ENCODE measurements at places on chromosomes 1 and 21.

GRCh38 chr1:30249446-30250337 lies 473.7 kb downstream of the MATN1 start:
- DNase-seq = no peak

- DNase-seq = no peak
Measured at GRCh38 chr1:168786476-168787330, 57.7 kb upstream of the DPT start.

DNA sequence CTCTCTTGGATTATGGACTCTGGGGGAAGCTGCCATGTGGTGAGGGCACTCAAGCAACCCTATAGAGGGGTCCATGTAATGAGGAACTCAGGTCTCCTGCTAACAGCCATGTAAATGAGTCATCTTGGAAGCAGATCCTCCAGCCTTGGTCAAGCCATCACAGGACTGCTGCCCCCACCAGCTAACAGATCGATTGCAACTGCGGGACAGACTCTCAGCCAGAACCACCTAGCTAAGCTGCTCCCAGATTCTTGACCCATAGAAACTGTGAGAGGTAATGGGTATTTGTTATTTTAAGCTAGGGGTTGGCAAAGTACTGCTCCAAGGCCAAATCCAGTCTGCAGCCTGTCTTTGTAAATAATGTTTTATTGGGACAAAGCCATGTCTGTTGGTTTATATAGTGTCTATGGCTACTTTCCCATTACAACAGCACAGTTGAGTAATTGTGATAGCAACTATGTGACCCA lies 27.6 kb upstream of the MAP3K7CL start:
- DNase-seq = no peak

DNA sequence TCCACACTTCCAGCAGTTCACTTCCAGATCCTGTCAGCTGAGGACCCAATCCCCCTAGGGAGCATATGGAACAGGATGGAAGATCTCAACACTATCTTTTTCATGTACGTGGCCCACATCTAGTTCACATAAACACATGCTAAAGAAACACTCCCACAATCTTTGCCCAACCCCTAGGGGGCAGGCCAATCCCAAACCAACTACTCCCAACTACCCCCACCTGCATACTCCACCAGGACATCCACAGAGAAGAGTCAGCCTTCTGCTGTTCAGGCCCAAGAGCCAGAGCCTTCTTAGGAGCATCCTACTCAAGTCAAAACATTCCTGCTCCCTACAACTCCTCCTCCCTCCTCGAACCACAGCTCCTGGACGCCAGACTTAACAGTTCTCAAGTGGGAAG lies 5.6 kb upstream of the SLC5A9 start:
- DNase-seq = no peak

GRCh38 chr1:230196077-230196476 lies 129.0 kb downstream of the GALNT2 start:
- DNase-seq = no peak

- no peak for DNase-seq
Measured at GRCh38 chr1:197814306-197814705, 39.0 kb upstream of the DENND1B start.

- no peak for DNase-seq
Measured at GRCh38 chr1:21865943-21866706, 54.1 kb downstream of the LDLRAD2 start.

GRCh38 chr1:214473387-214473786 lies 78.0 kb downstream of the PTPN14 start:
- DNase-seq = no peak

DNA sequence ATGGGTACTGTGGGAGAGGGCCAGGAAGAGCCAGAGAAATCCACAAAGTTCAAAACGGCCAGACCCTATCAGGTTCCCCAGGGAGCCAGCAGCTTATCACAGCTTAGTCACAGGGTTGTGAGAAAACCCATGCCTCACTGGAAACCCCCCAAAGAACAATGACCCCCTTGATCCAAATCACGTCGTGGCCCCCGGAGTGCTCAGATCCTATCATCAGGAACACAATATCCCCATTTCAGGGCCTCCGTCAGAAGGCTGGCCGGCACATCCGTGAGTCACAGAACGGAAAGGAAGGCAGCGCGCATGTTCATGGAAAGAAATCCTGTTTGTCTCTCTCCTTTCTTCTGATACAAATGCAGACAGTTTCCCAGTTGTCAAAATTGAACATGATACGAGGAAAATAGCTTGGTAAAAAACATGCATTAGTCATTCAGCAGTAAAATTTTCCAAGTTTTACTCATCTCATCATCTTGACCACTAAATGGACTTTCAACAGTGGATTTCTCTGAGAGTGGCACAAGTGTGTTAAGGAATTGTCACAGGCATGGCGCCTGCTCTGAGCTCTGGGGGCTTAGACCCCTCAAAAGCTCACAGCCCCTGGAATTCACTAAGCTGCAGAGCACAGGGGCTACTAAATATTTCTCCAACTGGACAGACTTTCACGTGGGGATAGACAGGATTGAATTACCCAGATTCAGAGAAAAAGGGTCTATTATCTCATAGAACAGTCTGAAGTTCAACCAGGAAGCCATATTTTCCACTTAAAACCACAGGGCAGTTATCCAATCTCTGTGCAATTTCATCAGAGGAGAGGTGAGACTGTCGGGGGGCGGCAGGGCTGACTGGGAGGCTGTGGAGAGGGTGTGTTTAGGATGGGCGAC lies 124.8 kb downstream of the RIPK4 start:
- DNase-seq = no peak

- no peak for DNase-seq
Measured at GRCh38 chr1:212916481-212917133, 33.7 kb upstream of the VASH2 start.

DNA sequence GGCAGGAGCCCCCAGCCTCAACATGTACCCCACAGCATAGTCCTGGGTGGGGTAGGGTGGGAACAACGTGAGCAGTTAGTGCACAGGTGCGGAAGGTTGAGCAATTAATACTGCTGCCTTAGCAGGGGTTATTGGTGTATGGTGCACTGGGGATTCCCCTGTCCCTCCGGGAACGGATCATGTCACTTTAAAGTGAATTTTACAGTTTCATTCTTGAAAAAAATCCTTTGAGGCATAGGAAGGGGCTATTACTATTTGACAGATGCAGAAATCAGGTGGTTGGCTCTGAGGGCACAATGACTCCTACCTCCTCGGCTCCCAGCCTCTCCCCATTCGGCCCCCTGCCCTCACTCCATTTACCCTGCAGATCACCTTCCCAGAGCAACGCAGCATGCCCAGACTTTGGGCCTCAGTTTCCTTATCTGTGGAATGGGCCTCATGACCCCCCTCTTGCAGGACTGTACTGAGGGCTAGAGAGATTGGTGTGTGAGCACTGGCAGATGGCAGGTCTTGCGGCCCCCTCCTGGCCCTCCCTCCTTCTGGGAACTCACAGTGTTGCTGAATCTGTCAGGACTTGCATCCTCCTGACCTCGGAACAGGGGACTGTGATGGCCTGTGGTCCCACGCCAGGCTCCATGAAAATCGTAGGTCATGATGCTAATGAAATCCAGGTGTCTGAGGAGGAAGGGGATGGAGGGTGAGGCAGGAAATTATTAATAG lies 5.1 kb upstream of the MYBPH start:
- no peak for DNase-seq

DNA sequence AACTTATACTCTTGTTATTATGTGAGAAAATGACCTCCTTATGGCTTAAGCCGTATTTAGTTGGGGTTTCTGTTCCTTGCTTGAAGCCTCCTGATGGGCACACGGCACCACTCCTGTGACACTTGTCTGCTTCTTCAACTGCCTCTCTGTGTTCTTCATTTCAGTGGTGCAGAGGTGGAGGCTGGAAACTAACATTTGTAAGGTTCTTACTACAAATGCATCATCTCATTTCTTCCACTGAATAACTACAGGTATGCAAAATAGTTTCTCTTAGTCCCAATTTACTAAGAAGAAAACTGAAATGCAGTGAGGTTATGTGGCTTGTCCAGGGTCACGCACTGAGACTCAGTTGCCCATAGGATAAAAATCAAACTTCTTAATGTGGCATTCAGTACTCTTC lies 23.6 kb upstream of the ZNF362 start:
- DNase-seq = no peak

GRCh38 chr1:153312570-153313186 lies at the start of gene PGLYRP3:
TSS of gene PGLYRP3 (minus strand) at chr1:153312952. CDS start at chr1:153310665, 2,287 bp downstream.
- DNase-seq = no peak

DNA sequence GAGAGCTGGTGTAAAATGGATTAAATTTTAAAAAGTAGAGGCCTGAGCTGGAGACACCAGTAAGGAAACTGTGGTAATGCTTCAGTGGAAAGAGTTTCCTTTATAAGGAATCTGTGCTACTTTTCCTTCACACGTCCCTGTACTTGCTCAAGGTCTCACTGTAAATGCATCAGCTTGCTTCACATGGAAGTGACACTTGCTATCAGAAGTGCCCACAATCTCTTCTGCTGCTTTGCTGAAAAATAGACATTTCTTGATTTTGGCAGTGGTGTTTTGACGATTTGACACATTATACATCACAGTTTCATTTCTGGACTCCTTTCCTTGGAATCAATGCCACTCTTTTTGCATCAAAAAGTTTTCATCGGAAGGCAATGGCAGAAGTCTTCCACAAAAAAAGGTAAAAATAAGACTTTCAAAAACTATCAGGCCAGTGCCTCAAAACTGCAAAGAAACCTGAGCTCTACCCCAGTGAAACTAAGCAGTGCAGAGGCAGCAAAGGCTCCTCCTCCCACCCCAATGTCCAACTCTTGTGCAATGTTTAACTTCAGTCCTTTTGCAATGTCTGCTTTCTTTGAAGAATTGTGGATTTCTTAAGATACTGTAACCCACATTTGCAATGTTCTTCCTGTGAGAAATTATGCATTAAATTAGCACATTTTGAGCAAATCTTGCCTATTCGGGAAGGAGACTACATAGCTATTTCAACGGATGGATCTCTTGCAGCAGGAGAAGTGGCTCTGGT lies 18.4 kb upstream of the TSPAN2 start:
- DNase-seq = no peak

Data from NCI-H2081 treated with DMSO at 0.1 percent for 48 hours (cell line).